ENCODE measurements at places on chromosomes 7 and 10.

GRCh38 chr7:20651960-20652544, 36.6 kb downstream of the ABCB5 start:
- peak; percentile 39 for DNase-seq

DNA sequence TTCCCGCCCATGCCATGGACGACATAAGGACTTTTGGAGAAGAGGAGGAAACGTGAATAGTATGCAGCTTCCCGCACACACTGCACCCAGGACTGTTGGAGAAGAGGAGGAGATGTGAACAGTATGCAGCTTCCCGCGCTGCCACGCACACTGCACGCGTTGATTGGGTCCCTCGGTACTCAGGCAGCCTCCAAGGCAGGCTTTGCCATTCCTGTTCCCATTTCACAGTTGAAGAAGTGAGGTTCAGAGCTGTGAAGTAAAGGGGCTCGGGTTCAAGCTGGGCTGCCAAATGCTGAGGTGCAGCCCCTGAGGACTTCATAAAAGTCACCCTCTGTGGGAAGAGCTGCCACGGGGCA, 147.9 kb upstream of the FAM20C start:
- DNase-seq: no peak

- DNase-seq: peak; percentile 84
Measured at GRCh38 chr7:107725138-107725740, 18.7 kb upstream of the CBLL1 start.

DNA sequence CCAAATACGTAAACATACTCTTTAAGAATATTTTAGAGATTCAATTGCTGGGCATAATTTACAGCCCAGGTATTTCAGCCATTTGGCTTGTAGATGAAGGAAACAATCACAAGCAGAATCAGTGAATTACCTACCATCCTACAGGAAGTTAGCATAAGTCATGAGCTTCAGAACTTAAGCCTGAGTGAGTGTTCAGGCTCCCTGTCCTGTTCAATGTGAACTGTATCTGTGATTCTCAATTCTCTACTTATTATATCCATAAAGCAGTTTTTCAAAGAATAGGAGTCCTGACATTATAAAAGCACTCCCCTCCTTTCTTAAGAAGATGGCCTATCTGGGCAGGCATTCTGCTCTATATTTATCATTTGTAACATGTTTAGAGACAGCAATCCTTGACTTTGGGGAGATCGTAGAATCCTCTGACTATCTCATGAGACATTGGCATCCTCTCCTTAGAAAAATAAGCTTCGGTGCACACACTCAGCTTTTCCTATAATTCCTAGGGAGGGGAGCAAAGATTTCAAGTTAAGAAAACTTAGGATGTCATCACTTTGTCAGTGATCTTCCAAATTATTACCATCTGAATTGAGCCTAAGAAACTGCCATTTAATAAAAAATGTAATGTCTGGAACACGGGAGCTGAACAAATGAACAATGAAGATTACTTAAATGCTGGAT, 645.2 kb upstream of the IGFBP3 start:
- DNase-seq: peak; percentile 17

GRCh38 chr10:106959521-106959920, 205.0 kb downstream of the SORCS1 start:
- DNase-seq: no peak

DNA sequence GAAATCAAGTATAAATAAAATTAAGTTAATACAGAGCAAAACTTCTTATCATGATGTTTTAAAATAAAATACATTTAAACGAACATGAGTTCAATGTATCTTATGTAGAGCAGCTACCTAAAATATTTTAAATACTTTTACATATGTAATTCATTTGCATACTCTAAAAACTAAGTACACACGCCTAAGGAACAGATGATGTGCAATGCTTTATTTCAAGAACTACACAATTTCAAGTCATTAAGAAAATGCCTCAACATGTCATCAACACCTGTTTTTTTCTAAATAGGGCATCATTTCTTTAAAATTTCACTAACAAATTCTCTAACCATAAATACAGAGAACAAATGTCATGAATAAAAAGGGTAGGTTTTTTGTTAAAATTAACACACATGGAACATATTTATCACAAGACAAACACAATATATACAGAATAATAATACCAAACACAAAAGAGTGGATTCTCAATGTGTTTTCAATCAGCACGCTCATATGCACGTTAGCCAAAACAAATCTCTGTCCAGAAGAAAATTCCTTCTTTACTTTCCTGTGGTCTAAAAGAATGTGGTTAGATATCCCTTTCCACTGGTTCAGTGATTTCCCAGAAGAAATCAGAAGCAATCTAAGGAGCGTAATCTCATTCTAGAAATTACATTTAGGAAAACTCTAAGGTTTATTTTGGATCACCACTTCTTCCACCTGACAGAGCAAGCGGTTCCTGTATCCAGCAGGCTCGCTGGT, 73.0 kb upstream of the PFKP start:
- DNase-seq: no peak

GRCh38 chr10:95877881-95878280, 29.9 kb upstream of the CC2D2B start:
- DNase-seq: no peak

- no peak for DNase-seq
Measured at GRCh38 chr10:114301951-114302710, 63.1 kb downstream of the VWA2 start.

GRCh38 chr10:28897617-28898464, 220.5 kb downstream of the BAMBI start:
- DNase-seq: no peak

GRCh38 chr7:101630591-101630990, 1.5 kb upstream of the MYL10 start:
- DNase-seq: peak; percentile 96

- DNase-seq: peak; percentile 76
Measured at GRCh38 chr10:114577133-114577532, 80.9 kb downstream of the ABLIM1 start.
